ENCODE measurements at places on chromosomes 13 and 19. TPM values are rescaled to one million over a fixed set of nuclear protein-coding genes. Genes with fewer than 3 reads are reported as not detected.

GRCh38 chr19:19866611-19867248 lies 1.0 kb downstream of the ZNF253 start:
- peak; percentile 45 for DNase-seq

Gene SIX5
- 18.1 TPM for total RNA-seq

Gene KIR3DL2
- not detected for total RNA-seq

- DNase-seq, result no peak
These were observed 837 bp downstream of the GNA15 start for GRCh38 chr19:3136684-3137055.

GRCh38 chr19:8441725-8442544 lies 2.8 kb upstream of the HNRNPM start:
- no peak for DNase-seq

Gene MEDAG
- total RNA-seq, result 6.6 TPM

GRCh38 chr13:75864718-75865117 lies 228.6 kb downstream of the LMO7 start:
- DNase-seq, result no peak

Gene ZNF816
- total RNA-seq, result 25.1 TPM

Gene ZNF177
- total RNA-seq, result 3.7 TPM

DNA sequence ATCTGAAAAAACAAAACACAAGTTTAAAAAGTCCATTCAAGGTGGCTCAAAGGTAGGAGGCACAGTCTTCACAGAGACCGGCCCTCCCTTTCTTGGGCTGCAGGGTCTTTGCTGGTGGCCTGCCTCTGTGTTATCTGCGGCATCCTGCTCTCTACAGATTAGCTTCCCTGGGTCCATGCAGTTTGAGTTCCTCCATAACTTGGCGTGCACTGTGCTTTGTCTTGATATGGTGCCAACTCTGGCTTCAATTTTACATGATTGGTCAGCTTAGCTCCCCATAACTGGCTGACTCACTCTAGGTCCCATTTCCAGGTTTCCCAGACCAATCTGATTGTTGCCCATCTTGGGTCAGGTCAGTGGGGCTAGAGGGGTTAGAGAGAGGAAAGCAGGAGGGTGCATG lies 41.8 kb downstream of the TPT1 start:
- no peak for DNase-seq

DNA sequence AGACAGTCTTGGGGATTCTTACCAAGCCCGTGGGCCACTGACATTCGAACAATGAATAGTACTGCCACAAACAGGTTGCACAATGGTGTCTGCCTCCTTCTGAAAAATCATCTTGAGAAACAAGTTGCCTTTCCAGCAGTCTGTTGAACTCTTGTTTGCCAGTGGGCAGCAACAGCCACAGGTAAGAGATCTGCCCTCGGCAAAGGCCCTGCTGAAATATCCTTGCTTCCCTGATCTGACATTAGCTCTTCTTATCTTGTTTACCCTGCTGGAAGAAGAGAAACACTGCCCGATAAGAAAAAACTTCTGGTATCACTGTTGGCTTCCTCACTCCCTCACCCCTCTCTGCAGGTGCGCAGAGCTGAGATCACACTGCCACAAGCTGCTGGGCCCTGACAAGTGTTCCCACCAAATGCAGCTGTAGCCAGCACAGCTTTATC lies 2.0 kb downstream of the DOCK9 start:
- no peak for DNase-seq

DNA sequence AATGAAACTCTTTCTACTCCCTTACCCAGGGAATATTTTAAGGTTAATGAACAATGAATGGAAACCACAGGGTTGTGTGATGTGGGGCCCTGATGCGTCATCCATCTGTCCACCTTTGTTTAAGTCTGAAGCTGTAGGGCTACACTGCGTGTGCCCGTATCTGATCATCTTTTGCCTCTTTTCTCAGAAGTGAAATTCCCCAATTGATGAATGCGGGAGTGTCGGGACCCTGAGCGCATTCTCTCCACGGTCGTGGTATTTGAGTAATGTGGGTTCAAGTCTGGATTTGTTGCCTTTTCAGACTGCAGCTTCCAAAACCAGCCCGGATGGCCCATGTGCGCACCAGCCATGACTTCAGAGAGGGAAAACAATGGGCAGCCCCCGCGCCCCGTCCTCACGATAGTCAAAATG lies 112.3 kb downstream of the COL4A2 start:
- DNase-seq, result no peak

DNA sequence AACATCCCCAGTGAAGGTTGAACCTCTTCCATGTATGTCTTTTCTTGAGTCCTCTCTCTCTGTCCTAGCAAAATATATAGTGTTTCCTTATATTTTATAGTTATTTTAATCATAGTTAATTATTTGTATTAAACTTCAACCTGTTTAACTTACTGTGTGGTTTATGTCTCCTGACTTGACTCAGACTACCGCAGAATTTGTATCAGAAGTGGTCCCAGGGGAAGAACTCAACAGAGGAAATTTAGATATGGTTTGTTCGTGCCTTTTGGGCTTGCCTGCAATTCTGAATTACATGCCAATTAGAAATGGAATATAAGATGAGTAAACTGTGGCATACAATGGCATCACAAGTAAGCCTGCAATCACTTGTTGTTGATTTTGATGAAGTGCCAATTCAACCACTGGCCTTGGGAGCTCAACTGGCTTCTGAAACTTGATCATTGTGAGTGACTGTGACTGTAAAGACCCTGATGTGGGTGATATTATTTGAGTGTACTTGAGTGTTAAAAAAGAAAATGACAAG lies 1459.5 kb upstream of the PCDH20 start:
- DNase-seq, result no peak

GRCh38 chr19:1512671-1513498 lies at the start of gene ADAMTSL5:
Gene ADAMTSL5, minus strand, starts transcription at chr19:1513019. Its CDS starts 2,076 bp downstream, at chr19:1510943.
- no peak for DNase-seq
